ENCODE measurements at places on chromosomes 1 and 21.

DNA sequence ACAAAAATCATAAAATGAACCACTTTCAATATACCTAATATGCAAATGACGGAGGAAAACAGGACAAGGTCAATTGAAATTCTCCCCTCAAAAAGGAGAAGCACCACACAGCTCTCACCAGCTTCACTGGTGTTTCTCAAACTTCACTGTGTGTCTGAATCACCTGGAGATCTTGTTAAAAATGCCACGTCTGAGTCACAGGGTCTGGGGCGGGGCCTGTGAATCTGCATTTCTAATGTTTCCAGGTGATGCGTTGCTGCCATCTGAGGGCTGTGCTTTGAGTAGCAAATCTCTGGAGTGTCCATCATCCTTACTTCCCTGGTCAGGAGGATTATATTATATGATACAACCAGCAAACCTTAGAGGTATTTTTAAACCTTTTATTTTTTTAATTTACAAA lies 9.0 kb downstream of the CLDN19 start:
- DNase-seq = no peak

DNA sequence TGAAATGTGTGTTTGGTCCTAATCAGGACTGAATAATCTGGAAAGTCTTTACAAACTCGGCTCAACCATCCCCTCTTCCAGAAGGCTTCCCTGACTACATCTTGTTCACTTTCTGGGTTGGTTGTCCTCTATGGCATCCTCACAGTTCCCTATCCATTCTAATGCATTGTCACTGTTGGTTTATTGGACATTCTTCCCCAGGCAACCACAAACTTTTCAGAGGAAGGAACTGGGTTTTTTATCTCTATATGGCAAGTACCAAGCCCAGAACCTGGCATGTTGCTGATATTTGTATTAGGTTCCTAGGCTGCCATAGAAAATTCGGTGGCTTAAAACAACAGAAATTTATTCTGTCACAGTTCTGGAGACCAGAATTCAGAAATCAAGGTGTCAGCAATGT lies 363.5 kb upstream of the ST6GALNAC5 start:
- no peak for DNase-seq

DNA sequence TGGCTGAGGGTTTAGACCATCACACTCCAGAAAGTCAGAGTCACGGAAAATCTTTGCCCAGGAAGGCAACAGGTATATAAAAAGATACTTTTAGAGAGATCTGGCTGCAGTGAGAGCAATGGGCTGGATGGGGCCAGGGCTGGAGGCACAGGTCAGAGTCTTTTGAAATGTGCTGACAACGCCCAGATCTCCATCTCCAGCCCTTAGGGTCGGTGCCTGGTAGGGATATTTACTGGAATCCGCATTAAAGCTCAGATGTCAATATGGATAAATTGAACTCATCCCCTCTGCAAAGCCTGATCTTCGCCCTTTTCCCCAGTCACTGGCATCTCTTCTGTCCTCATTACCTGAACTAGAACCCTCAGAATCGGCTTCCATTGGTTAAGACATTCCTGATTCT lies 82.2 kb downstream of the BCAR3 start:
- DNase-seq = no peak

DNA sequence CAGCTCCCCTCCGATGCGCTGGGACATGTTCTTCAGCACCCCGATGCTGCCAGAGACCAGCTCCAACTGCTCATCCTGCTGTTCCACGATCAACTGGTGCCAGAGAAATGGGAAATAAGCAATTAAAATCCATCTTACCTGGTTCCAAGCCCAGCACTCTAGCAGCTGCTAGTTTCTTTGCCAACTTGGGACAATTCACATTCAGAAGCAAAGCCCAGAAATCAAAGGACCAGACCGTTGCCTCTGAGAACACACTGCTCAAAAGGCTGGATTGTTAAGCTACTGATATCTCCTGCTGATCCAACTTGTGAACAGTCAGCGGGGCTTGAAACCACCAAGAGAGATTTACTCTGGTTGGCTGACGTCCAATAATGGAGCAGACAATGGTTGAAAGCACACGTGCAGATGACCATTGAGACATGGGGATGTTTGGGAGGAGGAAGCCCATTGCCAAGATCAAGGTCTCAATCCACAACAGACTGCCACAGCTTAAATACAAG lies 34.4 kb downstream of the STX6 start:
- DNase-seq = no peak

GRCh38 chr21:45032977-45033710 lies 41.2 kb upstream of the ADARB1 start:
- DNase-seq = no peak

DNA sequence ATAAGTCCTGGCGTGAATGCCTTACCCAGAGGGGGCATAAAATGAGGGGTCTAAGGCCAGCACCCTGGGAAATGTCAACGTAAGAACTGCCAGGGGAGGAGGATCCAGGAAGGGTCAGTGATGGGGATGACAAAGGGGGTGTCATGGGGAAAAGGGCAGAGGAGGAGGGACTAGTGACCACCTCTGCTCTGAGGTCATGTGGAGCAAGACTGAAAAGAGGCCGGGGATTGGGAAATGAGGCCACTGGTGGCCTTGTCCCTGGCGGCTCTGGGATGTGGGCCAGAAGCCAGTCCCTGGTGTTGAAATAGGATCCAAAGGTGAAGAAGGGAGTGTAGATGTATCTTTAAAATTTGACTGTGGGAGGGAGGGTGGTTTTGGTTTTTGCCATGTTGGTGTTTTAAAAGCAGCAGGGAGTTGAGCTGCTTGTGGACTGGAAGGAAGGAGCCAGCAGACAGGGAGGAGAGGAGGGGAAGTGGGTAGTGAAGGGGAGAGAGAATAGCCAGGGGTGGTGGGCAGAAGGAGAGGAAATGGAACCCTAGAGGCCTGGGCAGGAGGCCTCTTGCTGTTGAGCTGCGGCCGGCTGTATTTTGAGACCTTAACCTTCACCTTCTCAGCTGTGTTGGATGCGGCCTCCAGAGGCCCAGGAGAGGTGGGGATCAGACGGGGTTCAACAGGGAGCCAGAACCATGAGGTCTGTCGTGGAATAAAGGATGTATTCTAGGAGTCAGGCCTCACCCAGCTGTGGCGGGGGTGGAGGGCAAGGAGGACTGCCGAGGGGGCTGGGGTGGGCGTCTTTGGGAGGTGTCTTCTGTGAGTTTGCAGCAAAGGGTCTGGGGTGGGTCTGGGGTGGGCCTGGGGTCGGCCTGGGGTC lies 92.5 kb downstream of the DHRS3 start:
- DNase-seq = no peak

GRCh38 chr1:108828074-108828961 lies 28.6 kb downstream of the AKNAD1 start:
- peak; percentile 96 for DNase-seq

GRCh38 chr1:61612602-61613001 lies 112.3 kb downstream of the TM2D1 start:
- DNase-seq = no peak

DNA sequence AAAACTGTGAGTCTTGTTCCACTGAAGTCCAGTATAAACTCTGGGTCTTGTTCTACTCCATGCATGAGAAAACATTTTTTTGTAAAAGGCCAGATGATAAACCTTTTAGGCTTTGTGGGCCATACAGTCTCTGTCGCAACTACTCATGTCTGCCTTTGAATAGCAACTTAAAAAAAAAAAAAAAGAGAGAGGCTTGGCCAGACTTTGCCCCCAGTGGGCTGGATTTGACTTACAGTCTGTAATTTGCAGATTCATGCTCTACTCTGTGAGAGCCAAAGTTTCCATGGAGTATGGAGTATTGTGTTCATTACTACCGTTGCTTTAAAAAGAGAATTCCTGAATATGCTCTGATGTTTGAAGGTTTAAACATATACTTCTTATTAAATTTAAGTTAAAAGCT lies 654.9 kb upstream of the PKN2 start:
- DNase-seq = no peak

DNA sequence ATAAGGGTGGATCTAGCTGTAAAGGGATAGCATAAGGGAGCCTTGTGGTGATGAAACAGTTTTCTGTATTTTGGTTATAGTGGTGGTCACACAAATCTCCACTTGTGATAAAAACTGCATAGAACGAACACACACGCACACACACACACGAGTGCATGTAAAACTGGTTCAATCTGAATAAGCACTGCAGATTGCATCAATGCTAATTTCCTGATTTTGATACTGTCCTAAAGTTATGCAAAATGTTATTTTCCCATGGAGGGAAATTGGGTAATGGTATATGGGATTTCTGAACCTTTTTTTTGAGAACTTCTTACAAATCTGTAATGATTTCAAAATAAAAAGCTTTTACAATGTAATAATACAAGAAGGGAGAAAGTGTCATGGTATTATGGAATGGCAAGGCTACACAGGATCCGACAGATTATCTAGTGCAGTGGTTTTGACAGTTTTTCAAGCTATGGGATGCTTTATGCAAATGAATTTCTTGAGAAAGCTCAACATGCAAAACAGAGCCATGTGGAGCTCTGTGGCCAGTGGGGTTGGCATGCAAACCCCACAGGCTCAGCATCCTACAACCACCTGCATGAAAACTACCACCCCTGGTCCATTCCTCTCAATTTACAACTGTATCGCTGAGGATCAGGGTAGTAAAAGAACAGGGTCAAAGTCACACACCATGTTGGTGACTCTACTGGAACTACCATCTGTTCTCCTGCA lies 18.8 kb downstream of the SLC41A1 start:
- DNase-seq = no peak

DNA sequence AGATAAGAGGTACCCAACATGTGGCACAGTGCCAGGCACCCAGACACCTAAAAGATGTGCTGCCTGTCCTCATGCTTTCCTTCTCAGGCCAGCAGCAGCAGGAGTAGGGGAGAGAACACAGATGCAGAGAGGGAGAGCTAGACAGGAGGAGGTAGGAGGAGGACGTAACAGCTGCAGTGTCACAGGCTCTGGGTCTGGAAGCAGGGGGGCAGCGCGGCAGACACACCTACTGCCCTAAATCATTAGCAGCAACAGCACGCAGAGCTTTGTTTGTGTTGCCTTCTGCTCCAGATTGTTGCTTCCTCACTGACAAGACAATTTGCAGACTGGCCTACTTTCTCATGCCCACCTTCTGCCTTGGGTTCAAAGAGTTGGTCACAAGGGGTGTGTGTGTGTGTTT lies 196.7 kb upstream of the DAB1 start:
- no peak for DNase-seq

- no peak for DNase-seq
Measured at GRCh38 chr1:52636721-52637695, 4.0 kb downstream of the SHISAL2A start.

DNA sequence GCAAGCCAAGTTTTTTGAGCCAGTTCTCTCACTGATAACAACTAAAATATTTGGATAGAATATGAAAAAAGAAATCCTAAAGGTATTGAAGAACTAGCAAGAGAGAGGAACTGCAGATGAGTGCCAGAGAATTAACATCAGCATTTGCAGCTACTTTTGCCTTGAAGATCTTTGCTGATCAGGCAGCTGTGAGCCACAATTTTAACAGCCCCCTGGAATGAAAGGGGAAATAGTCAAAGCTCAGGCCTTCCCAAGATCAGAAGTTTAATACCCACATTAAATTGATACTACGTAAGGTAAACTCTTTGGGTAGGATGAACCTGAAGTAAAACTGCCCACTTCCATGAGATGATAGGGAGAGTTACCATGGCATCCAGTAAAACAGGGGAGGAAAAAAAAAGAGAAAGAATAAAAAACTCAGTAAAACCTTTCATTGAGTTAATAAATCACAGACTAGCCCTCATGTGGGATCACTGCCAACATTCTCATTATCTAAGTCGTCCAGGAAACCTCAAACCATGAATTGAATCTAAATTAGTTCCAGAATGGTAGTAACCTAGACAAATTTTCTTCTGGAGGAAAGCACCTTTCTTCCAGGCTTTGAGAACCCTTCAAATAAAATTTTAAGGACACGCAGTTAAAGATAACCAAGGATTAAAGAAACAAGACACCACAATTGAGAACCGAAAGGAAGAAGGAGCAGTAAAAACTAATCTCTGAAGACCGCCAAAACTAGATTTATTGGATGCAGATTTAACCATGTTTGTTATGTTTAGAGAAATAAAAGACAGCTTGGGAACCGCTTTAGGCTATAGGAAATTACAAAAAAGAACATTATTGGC lies 28.3 kb downstream of the SCP2 start:
- DNase-seq = peak; percentile 96

- no peak for DNase-seq
Measured at GRCh38 chr1:185672719-185673360, 61.4 kb upstream of the HMCN1 start.

GRCh38 chr1:29478879-29479278 lies 242.6 kb downstream of the PTPRU start:
- no peak for DNase-seq

DNA sequence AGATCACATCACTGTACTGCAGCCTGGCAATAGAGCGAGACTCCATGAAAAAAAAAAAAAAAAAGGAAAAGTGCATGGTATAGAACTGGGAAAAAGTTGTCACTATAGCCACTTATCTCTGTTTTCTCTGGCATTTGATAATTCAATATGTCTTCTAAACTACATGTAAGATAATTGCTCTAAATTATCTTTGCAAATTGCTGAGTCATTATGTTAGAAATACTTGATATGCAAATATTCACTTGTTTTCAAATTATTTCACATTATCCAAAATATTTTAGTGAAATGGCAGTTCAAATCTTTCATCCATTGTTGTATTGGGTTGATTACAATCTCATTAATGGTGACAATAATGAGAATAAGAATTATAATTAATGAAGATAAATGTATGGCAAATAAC lies 1455.1 kb downstream of the KCNT2 start:
- no peak for DNase-seq

- DNase-seq = no peak
Measured at GRCh38 chr1:147099192-147099591, 73.1 kb downstream of the PRKAB2 start.

- DNase-seq = no peak
Measured at GRCh38 chr1:24541711-24542346, 14.1 kb upstream of the NCMAP start.

DNA sequence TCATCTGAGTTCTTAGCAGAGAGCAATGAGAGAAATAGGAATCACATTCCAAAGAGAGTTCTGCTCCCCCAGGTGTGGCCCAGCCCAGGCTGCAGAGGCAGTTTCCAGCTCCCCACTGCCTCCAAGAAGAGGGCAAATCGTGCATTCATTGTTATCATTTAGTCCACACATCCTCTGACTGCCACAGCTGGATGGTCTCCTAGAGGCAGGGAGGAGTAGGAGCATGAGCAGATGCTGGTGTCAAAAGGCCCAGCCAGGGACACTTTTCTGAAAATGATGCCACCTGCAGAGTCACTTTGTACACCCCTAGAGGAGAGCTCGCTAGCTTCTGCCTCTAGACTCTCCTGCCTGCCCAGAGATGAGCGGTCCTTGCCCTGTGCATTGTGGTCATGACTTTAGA lies 33.6 kb upstream of the GNPAT start:
- DNase-seq = no peak

DNA sequence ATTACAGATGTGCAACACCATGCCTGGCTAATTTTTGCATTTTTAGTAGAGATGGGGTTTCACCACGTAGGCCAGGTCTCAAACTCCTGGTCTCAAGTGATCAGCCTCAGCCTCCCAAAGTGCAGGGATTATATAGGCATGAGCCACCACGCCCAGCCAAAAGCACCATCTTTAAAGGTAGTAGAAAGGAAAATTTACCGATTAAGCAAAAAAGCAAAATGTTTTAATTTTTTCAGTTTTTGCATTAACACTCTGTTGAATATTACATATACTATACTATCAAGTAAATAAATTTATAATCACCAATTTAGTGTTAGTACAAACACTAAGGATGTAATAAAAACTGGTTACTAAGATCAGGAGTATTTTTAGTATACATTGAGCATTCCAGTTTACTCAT lies 20.6 kb downstream of the RC3H1 start:
- DNase-seq = no peak
